Activated CD4-positive, alpha-beta T cell treated with anti-CD3 and anti-CD28 coated beads for 1 hour (primary cell): ENCODE measurements at places on chromosomes 7 and 10.

DNA sequence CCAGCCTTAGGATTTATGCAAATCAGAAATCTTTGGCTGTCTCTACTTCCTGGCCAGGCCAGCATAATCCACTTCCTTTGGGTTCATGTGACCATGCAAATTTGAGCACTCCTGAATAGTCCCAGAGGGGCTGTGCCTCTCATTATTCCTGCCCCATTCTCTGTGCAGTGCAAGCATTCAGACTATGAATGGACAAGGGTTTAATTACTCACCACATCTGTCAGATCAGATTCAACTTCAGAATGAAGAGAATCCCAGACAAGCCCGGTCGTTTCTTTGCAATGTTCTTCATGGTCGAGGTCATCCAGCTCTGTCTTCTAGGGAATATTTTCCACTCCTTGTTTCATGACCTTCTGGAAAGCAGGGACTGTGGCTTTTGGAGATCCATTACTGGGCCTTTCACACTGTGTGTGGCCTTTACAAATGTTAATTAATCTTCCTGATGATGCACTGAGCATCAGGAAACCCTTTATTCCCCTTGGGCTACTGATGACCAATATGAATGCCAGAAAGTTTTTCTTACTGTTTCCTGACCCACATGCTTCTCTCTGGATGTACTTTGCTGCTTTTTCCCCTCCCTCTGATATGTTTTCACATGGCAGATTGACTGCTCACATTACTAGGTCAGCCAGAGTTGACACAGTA lies 217.6 kb upstream of the TCF7L2 start:
- DNase-seq: no peak

- no peak for DNase-seq
These were observed 5.8 kb downstream of the SYNPO2L start for GRCh38 chr10:73649876-73650536.

DNA sequence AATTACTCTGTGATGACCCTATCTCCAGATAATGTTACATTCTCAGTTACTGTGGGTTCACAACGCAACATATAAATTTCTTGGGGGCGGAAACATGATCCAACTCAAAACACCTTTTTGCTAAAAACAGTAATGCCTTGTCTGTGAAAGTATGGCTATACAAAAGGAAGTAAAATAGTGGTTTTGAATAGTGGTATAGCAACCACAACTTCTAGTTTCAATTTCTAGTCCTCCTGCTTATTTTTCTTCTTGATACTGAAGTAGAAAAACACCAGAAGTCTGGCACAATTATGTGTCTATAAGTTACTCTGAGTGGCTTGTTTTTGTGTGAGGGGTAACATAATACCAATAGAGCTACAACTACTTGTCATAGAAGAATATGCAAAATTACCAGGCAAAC lies 21.5 kb upstream of the ZNF800 start:
- no peak for DNase-seq

- DNase-seq: no peak
These were observed 77.8 kb downstream of the SHH start for GRCh38 chr7:155734445-155734809.

- no peak for DNase-seq
These were observed 14.3 kb downstream of the BPGM start for GRCh38 chr7:134660961-134661376.
